ENCODE measurements at places on chromosomes 16 and 17. TPM values are rescaled to one million over a fixed set of nuclear protein-coding genes. Genes with fewer than 3 reads are reported as not detected.

The CRYM gene
- polyA plus RNA-seq = 2.4 TPM

The CCR7 gene
- polyA plus RNA-seq = 802 TPM

The CNTNAP4 gene
- not detected for polyA plus RNA-seq

The G6PC1 gene
- polyA plus RNA-seq = not detected

The STH gene
- polyA plus RNA-seq = not detected

The KRT13 gene
- polyA plus RNA-seq = not detected

The NTN3 gene
- not detected for polyA plus RNA-seq

The SENP3 gene
- 18.3 TPM for polyA plus RNA-seq

DNA sequence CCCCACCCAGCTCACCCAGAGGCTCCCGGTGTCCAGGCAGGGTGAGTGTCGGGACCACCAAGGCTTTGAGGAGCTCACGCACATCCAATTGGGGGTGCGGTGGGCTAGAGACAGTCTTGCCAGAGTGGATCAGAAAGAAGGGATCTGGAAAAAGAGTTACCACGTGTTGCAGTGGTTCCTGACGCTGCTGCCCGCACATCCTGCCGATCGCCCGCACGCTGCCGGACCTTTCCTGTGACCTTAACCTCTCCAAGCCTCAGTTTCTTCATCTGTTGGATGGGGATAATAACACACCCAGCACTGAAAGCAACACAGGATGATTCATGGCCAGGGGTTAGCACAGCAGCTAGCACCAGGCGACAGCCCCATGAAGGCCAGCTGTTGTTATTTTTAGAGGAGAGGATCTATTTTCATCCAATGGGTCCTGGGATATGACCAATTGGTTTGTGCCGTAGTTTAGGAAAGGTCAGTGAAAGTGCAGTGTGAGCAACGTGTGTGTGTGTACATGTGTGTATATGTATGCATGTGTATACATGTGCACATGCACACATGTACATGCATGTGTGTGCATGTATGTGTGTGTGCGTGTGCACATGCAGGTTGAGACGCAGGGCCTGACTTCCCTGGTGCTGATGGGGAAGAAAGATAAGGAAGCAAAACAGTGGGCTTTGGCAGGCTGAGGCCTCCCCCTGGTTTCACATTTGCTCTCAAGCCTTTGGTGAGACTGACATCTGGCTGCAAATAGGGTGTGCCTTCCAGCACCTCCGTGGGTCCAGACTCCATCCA is 2.5 kb downstream of the ITGAX start:
- H3K36me3 ChIP-seq = no peaks in the 10 kb centered on the region
- H3K27me3 ChIP-seq = no peaks in the 10 kb centered on the region
- H3K27ac ChIP-seq = no peak overlapping the region
- no peak overlapping the region for H3K4me3 ChIP-seq
- H3K4me1 ChIP-seq = peaks cover 33% of the 10 kb centered on the region

- peak overlapping the region; percentile 95 for H3K27ac ChIP-seq
- peak; percentile 83 for DNase-seq
- H3K4me3 ChIP-seq = peak overlapping the region; percentile 88
- H3K27me3 ChIP-seq = peaks cover 7% of the 10 kb centered on the region
- peaks cover 67% of the 10 kb centered on the region for H3K4me1 ChIP-seq
Observed at GRCh38 chr17:44348234-44348987, 3.3 kb downstream of the GRN start.

DNA sequence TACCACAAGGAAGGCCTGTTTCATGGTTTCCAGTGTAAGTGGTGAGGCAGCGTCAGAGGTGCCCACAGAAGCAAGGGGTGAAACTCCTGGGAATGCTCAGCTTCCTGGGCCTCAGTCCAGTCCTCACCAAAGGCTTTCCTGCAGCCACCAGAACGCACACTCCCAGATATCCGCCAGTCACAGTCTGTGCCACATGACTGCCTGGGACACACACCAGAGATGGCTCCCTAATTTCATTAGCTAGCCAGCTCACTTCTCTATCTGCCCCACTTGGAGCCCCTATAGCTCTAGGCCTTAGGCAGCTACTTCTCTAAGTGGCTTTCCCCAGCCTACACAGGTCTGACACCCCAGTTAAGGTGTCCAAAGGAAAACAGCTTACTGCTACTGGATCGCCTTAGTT is 77.0 kb downstream of the CYTH1 start:
- peaks cover 23% of the 10 kb centered on the region for H3K4me1 ChIP-seq
- H3K27me3 ChIP-seq = no peaks in the 10 kb centered on the region
- no peak overlapping the region for H3K27ac ChIP-seq
- no peak for DNase-seq
- peaks cover 11% of the 10 kb centered on the region for H3K36me3 ChIP-seq
- H3K4me3 ChIP-seq = no peak overlapping the region

DNA sequence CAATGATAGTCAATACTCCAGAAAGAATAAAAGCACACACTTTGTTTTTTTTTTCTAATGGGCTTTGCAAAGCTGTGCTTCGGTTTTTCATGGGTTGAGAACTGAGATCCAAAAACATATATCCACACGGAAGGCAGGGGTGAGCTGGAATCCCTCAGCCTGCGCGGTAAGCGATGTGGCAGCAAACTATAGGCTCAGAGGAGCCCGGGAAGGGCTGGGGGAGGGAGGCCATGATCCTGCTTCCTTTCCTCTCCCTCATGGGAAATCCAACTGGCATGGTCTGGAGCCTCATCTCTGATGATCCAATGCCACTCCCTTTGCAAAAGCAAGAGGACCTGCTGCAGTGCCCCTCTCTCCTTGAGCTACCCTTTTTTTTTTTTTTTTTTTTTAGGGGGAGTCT is 8.2 kb downstream of the RBFOX3 start:
- H3K36me3 ChIP-seq = no peaks in the 10 kb centered on the region
- H3K27me3 ChIP-seq = peaks cover 44% of the 10 kb centered on the region
- no peaks in the 10 kb centered on the region for H3K4me1 ChIP-seq

DNA sequence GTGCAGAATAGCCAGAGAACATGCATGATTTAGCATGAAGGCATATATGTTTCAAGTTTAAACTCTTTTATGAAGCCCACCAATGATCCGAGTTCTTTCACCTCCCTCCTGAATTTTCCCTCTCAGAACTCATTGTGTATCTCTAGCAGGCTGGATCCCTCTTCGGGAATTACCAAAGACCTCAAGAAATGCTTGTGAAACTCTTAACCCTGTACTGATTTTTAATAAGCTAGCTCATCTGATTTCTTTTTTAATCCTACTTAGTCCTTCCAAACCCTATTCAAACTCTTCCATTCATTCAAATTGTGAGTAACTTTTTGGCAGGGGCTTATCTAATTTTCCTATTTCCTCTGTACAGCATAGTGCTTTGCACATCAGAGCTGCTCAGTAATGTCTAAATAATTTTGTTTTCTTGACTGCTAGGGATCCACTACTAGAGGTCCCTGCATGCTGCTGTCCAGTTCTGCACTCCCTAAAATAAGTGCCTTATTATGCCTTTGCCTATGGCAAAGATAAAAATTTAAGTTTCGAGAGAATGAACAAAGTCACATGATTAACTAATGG is 723.8 kb downstream of the CDH11 start:
- H3K36me3 ChIP-seq = no peaks in the 10 kb centered on the region
- no peak for DNase-seq
- H3K4me3 ChIP-seq = no peak overlapping the region

DNA sequence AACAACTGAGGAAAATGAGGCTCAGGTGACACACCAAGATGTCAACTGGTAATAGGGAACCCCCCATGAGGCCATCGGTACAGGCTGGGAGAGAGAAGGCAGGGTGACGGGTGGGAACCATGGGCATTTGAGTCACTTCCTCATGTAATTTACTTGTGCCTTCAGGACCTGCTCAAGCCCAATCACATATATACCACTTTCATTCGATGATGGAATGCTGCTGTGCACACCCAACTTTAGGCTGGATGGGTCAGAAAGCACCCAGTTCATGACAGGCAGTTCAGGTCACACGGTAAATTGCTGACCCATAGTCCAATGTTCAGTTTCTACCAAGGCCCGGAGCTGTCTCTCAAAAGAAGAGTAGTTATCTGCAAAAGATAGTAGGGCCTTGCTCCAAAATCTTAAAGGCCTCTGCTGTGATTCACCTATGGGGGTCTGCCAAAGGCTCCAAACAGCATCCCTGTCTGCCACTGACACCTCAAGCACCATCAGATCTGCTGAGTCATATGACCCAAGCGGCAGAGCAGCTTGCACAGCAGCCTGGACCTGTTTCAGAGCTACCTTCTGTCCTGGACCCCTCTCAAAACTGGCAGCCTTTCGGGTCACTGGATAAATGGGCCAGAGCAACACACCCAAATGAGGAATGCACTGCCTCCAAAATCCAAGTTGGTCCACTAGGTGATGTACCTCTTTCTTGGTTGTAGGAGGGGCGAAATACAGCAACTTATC is 24.7 kb downstream of the ZZEF1 start:
- no peaks in the 10 kb centered on the region for H3K27me3 ChIP-seq
- no peak for DNase-seq
- no peak overlapping the region for H3K4me3 ChIP-seq
- no peaks in the 10 kb centered on the region for H3K4me1 ChIP-seq
- peaks cover under 1% of the 10 kb centered on the region for H3K36me3 ChIP-seq
- peak overlapping the region; percentile 74 for H3K27ac ChIP-seq

- peaks cover 33% of the 10 kb centered on the region for H3K27me3 ChIP-seq
- no peak overlapping the region for H3K27ac ChIP-seq
- no peak overlapping the region for H3K4me3 ChIP-seq
Observed at GRCh38 chr16:12590409-12590808, 213.3 kb downstream of the CPPED1 start.

DNA sequence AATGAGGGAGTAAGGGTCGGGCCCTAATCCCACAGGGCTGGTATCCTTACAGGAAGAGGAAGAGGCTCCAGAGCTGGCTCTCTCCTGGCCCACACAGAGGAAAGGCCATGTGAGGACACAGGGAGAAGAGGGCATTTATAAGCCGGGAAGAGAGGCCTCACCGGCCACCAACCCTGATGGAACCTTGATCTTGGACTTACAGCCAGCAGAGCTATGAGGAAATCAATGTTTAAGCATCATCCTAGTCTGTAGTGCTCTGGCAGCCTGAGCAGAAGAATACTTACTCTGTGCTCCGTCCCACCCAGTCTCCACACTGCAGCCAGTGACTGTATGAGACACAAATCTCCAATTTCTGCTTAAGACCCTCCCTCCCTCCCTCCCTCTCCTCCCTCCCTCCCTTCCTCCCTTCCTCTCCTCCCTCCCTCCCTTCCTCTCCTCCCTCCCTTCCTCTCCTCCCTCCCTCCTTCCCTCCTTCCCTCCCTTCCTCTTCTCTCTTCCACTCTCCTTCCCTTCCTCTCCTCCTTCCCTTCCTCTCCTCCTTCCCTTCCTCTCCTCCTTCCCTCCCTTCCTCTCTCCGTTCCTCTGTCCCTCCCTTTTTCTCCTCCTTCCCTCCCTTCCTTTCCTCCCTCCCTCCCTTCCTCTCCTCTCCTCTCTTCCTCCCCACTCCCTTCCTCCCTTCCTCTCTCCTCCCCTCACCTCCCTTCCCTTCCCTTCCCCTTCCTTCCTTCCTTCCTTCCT is 8.9 kb upstream of the TMEM220 start:
- no peak overlapping the region for H3K27ac ChIP-seq
- H3K4me3 ChIP-seq = no peak overlapping the region
- no peaks in the 10 kb centered on the region for H3K36me3 ChIP-seq
- peaks cover 12% of the 10 kb centered on the region for H3K27me3 ChIP-seq

GRCh38 chr16:54750249-54750648 is 180.4 kb upstream of the IRX5 start:
- no peak for DNase-seq
- H3K27me3 ChIP-seq = no peaks in the 10 kb centered on the region
- no peak overlapping the region for H3K27ac ChIP-seq
- no peaks in the 10 kb centered on the region for H3K4me1 ChIP-seq

DNA sequence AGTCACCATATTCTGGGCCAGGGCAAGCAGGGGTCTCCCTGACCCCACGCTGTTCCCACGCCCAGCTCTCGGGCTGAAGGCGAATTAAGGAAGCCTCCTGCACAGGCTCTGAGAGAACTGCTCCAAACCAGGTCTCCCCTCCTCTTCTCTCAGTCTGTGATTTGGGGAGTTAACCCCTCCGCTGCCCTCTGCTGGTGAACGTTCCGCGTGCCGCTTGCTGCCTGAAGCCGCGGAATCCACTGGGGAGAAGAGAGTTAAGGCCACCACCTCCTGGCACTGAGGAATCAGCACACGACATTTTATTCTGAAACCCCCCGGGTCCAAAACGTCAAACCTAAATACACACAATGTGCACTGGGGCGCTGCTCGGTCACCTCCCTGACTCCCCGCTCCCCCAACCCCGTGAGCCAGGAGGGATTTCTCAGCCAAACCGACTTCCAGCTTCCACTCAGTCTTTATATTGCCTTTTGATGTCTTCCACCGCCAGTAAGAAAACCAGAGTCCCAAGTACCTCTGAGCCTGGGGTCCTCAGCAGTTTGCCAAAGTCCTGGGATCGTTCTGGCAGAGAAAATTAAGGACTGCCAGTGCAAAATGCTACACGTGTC is 54.4 kb upstream of the RCVRN start:
- peaks cover 5% of the 10 kb centered on the region for H3K4me1 ChIP-seq
- DNase-seq = no peak
- H3K36me3 ChIP-seq = no peaks in the 10 kb centered on the region
- no peak overlapping the region for H3K27ac ChIP-seq
- no peak overlapping the region for H3K4me3 ChIP-seq

GRCh38 chr16:24409045-24409444 is 130.3 kb upstream of the RBBP6 start:
- H3K27me3 ChIP-seq = peaks cover 17% of the 10 kb centered on the region
- H3K4me3 ChIP-seq = no peak overlapping the region
- H3K36me3 ChIP-seq = no peaks in the 10 kb centered on the region
- no peak for DNase-seq
- no peaks in the 10 kb centered on the region for H3K4me1 ChIP-seq

DNA sequence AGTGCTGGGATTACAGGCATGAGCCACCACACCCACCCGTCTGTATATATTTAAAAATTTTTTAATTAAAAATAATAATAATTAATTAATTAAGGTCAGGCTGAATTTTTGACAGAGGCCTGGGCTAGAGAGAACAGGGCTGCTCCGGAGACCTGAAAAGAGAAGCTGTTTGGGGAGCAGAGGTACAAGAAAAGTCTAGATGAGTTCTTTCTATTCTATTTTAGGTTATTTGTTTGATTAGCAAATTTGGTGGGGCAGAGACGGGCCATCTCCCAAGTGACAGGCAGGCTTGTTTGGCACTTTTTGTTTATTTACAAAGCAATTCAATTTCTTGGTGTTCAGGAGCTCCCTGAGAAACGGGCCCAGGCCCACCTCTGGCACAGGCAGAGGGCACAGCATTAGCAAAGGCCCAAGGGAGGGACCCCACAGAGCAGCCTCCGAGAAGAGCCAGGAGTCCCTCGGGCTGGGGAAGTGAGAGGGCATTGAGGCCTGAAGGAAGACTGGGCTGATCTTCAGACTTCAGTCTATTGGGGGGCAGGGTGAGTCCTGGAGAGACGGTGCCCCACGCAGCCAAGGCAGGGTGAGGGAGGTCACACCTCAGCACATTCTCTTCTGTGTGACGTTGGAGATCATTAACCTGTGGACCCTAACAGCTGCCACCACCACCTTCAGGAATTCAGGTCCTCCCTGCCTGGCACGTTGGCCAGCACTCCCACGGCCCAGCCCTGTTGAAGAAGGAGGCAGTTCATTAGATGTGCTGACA is 10.8 kb upstream of the RIPOR1 start:
- H3K4me3 ChIP-seq = peak overlapping the region; percentile 67
- no peaks in the 10 kb centered on the region for H3K27me3 ChIP-seq
- H3K27ac ChIP-seq = peak overlapping the region; percentile 98
- H3K4me1 ChIP-seq = peaks cover 92% of the 10 kb centered on the region

Measured in naive B cell (primary cell).